ENCODE measurements at places on chromosomes 7 and 10.

DNA sequence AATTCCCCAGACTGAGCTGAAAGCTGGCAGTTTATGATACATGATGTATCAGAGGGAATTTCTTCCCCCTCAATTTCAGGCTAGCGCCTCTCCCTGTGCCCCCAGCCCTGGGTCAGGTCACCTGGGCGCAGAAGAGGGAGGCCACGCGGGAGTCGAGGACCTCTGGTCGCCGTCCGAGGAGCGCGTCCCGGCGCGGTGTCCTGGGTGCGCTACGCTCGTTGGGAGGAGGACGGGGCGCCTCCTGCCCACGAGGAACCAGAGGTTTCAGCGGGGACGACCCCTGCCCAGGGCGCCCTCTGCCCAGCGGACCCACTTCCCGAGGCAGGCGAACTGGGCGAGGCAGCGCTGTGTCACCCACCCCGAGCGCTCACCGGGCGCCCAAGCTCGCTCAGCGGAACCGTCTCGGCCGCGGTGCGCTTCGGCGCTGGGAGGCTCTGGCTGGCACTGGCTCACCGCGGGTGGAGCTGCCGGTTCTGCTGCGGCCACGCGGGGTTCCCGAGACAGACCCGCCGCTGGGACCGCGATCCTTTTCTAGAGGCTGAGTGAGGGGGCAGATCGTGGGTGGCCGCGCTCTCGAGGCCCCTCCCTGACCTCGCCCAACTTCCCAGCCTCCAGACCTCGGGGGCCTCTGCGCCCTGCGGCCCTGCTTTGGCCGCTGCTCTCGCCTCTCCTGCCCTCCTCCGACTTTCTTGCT lies at the start of gene FAM237B:
FAM237B (minus strand) TSS at position 504 of the 694 bp plus-strand sequence. CDS start 1,556 bp downstream, outside the sequence.
- DNase-seq = no peak

DNA sequence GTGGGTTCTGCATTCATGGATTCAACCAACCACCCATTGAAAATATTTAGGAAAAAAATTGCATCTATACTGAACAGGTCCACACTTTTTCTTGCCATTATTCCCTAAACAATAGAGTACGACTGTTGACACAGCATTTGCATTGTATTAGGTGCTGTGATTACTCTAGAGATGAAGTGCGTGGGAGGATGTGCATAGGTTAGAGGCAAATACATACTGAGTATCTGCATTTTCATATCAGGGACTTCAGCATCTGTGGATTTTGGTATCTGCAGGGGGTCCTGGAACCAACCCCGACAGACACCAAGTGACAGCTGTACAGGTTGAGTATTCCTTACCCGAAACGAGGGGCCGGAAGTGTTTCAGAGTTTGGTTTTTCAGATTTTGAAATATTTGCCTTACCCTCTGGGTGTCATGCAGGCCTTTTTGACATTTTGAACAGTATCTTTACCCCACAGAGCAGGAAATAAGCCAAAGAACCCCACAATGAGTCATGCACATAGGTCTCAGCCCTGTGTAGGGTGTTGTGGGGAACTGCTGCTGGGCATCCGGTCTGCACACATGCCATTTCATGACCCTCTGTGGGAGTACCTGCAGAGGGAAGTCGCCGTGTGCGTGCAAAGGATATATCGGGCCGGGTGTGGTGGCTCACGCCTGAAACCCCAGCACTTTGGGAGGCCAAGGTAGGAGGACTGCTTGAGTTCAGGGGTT lies 14.5 kb downstream of the NUDT5 start:
- no peak for DNase-seq

DNA sequence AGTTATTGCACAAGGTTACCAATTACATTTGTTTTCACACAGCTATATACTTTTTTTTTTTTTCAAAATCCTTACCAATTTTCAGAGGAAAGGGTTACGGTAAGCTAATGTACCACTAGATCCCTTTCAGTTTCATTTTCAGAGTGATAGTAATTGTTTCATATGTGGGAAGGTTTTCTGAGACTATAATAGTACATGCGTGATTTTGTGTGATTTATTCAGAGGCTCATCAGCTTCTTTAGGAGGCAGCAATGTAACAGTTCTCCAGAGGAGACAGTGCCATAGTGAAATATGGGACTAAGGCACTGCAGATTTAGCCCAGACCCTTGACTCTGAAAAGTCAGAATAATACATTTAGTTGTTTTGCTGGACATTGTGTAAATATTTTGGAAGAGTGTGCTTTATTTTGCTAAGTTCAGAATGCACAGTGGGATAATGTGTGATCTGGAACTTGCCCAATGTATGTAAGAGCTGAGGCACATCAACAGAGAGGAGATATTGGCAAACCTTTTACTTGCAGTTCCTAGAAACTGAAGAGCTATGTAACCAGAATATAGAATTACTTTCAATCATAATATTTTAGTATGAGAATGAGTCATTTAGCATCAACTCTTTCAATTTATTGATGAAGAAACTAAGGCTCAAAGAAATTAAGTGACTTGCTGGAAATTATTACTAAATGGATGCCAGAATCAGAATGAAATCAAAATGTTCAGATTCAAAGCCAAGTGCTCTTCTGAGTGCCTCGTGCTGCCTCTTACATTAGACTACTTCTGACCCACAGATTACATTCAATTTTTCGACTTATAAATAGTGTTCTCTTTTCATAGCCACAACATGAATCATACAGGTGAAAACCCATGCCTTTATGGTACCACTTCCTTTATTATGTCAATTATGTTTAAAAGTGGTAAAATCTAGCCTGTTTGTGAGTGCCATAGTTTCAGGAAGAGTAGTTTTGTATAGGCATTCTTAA lies 207.7 kb upstream of the TEX47 start:
- peak; percentile 2 for DNase-seq

DNA sequence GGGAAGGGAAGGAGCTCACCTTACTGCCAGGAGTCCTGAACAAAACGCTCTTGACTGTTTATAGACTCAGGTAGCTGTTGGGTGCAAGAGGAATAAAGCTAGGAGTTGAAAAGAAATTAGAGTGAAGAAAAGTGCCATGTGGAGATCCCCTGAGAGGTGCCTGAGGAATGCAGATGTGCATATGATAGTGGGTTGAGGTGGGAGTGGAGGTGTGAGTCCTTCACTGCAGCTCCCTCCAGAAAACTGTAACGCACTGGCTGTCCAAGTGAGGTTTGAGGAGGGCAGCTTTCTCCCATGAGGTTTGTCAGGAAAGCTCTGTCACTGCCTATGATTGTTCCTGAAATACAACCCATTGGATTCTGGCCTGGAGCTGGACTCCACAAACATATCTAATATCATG lies 904.8 kb upstream of the POT1 start:
- DNase-seq = no peak

- no peak for DNase-seq
These were observed 474.2 kb downstream of the CALN1 start for GRCh38 chr7:71937840-71938371.

GRCh38 chr10:48519481-48520183 lies 85.2 kb downstream of the ARHGAP22 start:
- DNase-seq = no peak

DNA sequence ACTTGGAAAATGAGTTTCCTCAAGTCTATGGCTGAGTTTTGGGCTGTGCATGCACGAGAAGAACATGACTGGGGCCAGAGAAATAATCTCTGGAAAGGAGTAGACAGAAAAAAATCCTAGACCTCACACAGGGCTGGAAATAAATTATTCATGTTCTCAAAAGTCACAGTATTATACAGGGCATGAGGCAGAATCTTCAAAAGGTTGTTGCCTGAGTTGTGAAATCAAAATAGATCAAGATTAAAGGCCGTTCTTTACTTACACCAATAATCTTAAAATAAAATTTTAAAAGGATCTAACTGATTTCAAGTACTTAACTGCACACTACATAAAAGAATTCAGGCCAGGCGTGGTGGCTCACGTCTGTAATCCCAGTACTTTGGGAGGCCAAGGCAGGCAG lies 14.1 kb upstream of the CREM start:
- DNase-seq = no peak

- DNase-seq = no peak
These were observed 4.5 kb downstream of the ARID5B start for GRCh38 chr10:61905837-61906561.

GRCh38 chr7:95605275-95605674 lies 9.0 kb upstream of the PDK4 start:
- DNase-seq = no peak
